CD4-positive, alpha-beta T cell treated with Interleukin-6 at 100 ng/mL for 8 hours (primary cell): ENCODE measurements at places on chromosomes 7 and 10.
A peak's percentile ranks its signal among the peaks of the same experiment; 100 is the strongest.

- DNase-seq: no peak
Measured at GRCh38 chr7:135602304-135602703, 44.6 kb downstream of the NUP205 start.

GRCh38 chr10:3622845-3623621 is 162.0 kb downstream of the KLF6 start:
- peak; percentile 21 for DNase-seq

GRCh38 chr7:157651366-157652160 is 314.8 kb downstream of the DNAJB6 start:
- DNase-seq: no peak

DNA sequence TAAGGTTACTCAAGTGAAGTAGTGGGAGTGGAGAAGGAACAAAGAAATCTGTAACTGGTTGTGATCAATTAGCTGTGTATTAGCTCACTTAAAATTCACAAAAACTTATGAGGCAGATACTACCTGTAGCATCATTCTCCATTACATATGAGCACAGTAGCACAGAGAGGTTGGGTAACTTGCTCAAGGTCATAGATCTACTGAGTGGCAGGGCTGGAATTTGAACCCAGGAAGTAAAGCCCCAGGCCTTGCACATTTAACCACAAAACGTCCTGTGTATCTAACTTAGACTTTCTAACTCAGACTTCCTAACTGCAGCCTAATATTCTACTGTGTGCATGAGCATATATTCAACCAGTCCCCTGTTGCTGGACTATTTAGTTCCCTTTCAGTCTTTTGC is 5.6 kb upstream of the SLF2 start:
- no peak for DNase-seq

DNA sequence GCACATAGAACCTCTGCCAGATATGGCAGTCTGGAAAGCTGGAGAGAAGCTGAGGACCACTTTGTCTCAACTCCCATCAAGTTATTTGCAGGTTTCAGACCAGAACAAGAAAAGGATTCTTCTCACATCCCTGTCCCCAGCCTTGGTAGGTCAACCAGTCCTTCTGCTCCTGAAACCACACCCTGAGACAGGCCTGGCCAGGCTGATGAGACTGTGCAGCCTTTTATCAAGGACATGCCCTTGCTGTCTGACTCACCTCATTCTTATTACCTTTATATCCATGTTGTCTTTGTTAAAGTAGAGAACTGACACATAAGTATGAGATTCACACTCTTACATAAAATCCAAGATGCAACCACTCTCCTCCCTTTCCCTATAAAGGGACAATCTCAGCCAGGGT is 354.9 kb downstream of the PLXNA4 start:
- DNase-seq: no peak

GRCh38 chr7:129188892-129189660 is 643 bp downstream of the SMO start:
- no peak for DNase-seq

GRCh38 chr7:47772492-47772891 is 175.8 kb downstream of the PKD1L1 start:
- no peak for DNase-seq

- no peak for DNase-seq
Measured at GRCh38 chr10:7833210-7833609, 14.9 kb downstream of the TAF3 start.

GRCh38 chr7:128876586-128876977 is 13.9 kb downstream of the ATP6V1F start:
- DNase-seq: no peak

- no peak for DNase-seq
Measured at GRCh38 chr7:152551304-152552036, 115.7 kb upstream of the KMT2C start.

- no peak for DNase-seq
Measured at GRCh38 chr7:80445351-80445750, 66.5 kb downstream of the GNAT3 start.

DNA sequence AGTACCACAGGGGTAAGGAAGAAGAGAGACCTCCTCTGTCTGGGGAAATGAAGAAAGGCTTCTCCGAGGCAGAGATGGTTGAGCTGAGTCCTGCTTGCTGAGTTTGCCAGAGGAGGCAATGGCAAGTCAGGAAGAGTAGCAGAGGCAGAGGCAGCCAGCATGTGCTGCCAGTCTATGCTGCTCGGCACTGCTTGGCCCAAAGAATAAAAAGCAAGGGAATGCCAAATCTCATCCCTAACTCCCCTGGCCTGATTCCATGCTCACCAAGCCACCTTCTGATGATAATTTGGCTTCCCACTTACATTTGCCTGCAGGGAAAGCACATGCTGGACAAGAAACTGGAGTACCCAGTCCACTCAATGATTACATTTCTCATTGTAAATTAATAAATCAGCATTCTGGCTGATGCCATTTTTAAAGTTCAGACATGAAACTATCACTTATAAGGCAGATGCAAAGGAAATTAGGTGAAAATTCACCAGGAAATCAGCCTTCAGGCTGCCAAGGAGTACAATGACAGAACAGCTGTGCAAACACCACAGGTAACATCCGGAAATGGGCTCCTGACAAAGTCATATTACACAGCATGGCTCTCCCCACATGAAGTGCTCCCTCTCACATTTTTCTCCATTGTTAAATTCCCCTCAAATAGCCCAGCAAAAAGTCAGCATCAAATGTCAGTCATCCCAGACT is 245.9 kb downstream of the MTERF1 start:
- DNase-seq: no peak

GRCh38 chr7:139118234-139118804 is 8.8 kb upstream of the ZC3HAV1 start:
- DNase-seq: peak; percentile 41

DNA sequence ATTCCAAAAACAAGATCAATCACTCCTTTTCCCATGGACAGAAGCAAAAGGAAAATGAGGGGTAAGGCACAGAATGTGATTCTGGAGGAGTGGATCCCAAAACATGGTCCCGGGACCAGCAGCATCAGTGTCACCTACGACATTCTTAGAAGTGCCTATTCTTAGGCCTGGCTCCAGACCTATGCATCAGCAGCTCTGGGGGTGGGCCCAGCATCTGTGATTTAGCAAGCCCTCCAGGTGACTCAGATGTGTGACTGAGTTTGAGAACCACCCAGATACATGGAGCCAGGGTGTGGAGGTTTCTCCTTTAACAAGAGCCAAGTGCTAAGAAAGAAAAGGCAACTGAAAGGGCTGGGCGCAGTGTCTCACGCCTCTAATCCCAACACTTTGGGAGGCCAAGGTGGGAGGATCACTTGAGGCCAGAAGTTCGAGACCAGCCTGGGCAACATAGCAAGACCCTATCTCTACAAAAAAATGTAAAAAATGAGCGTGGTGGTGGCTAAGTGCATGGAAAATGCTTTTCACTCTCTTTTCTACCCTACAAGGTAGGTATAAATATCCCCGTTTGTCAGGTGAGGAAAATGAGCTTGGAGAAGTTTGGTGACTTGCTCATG is 17.1 kb upstream of the ARPC1A start:
- DNase-seq: no peak

GRCh38 chr7:56053379-56053778 is 1.8 kb downstream of the CCT6A start:
- DNase-seq: no peak
